ENCODE measurements at places on chromosomes 16 and 17.

DNA sequence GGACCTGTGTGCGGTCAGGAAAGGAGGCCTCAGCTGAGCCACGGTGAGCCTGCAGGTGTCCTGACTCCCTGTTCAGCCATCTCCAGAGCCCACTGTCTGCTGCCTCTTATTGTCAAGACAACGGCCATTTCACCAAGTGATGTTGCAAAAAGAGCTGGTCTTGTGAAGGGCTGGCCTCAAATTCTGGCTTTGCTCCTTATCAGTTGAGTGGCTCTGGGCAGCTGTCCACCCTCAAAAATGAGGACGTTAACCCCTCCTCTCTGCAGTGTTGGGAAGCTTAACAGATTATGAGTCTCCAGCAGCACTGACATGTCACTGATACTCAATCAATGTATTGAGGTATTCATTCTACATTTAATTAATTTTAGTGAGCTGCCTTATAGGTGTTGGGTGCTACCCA is 171.1 kb upstream of the TOX3 start:
- DNase-seq: no peak

- no peak for DNase-seq
These were observed 237.3 kb downstream of the CCDC182 start for GRCh38 chr17:57507828-57508227.

GRCh38 chr16:17138801-17139200 is 332.0 kb downstream of the XYLT1 start:
- no peak for DNase-seq

DNA sequence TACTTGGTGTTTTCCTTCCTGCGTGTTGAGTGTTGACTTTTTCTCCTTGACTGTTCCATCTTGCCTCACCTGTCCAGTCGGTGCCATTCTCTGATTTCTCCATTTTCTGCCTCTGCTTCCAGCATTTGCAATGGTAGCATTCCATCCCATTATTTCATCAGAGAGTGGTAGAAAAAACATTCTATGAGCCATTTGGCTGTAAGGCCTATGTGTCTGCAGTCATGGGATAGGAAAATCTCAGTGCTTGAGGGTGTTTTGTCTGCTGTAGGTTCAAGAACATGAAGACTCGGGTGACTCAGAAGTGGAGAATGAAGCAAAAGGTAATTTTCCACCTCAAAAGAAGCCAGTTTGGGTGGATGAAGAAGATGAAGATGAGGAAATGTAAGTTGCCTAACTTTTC is 2.7 kb downstream of the UTP18 start:
- DNase-seq: no peak

- peak; percentile 16 for DNase-seq
These were observed 58.3 kb downstream of the SPACA3 start for GRCh38 chr17:33049781-33050414.

Measured in activated gamma-delta T cell treated with anti-CD3 and anti-CD28 coated beads, Interleukin-2, amount 50 U/mL, for 16 hours (primary cell).